ENCODE measurements at places on chromosomes 5 and 9. TPM values are rescaled to one million over a fixed set of nuclear protein-coding genes. Genes with fewer than 3 reads are reported as not detected.

MYORG gene
- 6.2 TPM for total RNA-seq

FOXD4 gene
- total RNA-seq, result not detected

CCNJL gene
- 6.0 TPM for total RNA-seq

FCN2 gene
- total RNA-seq, result not detected

IL3 gene
- total RNA-seq, result not detected

DNAJC18 gene
- total RNA-seq, result 8.0 TPM

FOXD4L5 gene
- not detected for total RNA-seq

ARID3C gene
- 0.51 TPM for total RNA-seq

CTXN3 gene
- not detected for total RNA-seq

PCAT7 gene
- total RNA-seq, result 0.13 TPM

PSAT1 gene
- 121 TPM for total RNA-seq

LCNL1 gene
- total RNA-seq, result 2.5 TPM

ANKRA2 gene
- total RNA-seq, result 13.8 TPM

SOHLH1 gene
- not detected for total RNA-seq

PCDHGA1 gene
- total RNA-seq, result 0.51 TPM

MRPS30 gene
- total RNA-seq, result 64.3 TPM

SLC45A2 gene
- total RNA-seq, result not detected

CDH6 gene
- total RNA-seq, result 137 TPM

ADAMTS12 gene
- 5.1 TPM for total RNA-seq

SPATA9 gene
- not detected for total RNA-seq

C6 gene
- not detected for total RNA-seq

ZDHHC11 gene
- 0.25 TPM for total RNA-seq

ZNG1F gene
- total RNA-seq, result 0.76 TPM

ISL1 gene
- not detected for total RNA-seq

ROR2 gene
- total RNA-seq, result 0.98 TPM

MORN5 gene
- total RNA-seq, result not detected

RLN2 gene
- 2.3 TPM for total RNA-seq

RNF224 gene
- total RNA-seq, result 0.25 TPM

CDH18 gene
- total RNA-seq, result not detected

PCDHA9 gene
- total RNA-seq, result under 0.01 TPM

WWC1 gene
- total RNA-seq, result 27.7 TPM

FOXD4L3 gene
- total RNA-seq, result not detected

CTSL gene
- 64.7 TPM for total RNA-seq

MED10 gene
- total RNA-seq, result 17.7 TPM

TAF11L10 gene
- not detected for total RNA-seq

SREK1 gene
- 19.9 TPM for total RNA-seq

ZNF484 gene
- 5.7 TPM for total RNA-seq

FIBCD1 gene
- 5.3 TPM for total RNA-seq

DNM1 gene
- total RNA-seq, result 131 TPM

PHF24 gene
- not detected for total RNA-seq

PPIP5K2 gene
- 21.8 TPM for total RNA-seq

CCDC152 gene
- total RNA-seq, result 0.25 TPM

CTSV gene
- 3.7 TPM for total RNA-seq

PCSK5 gene
- 7.7 TPM for total RNA-seq

NR4A3 gene
- 0.13 TPM for total RNA-seq

ANKRD18B gene
- total RNA-seq, result 4.8 TPM

PPP3R2 gene
- not detected for total RNA-seq

NUTM2G gene
- not detected for total RNA-seq

MELK gene
- total RNA-seq, result 8.2 TPM

SLU7 gene
- total RNA-seq, result 15.6 TPM

PCDHA1 gene
- 0.16 TPM for total RNA-seq

EFNA5 gene
- 17.6 TPM for total RNA-seq

PDE8B gene
- not detected for total RNA-seq
